RCC 7860 (cell line): ENCODE measurements at places on chromosomes 5 and 9.
A peak's percentile ranks its signal among the peaks of the same experiment; 100 is the strongest.

DNA sequence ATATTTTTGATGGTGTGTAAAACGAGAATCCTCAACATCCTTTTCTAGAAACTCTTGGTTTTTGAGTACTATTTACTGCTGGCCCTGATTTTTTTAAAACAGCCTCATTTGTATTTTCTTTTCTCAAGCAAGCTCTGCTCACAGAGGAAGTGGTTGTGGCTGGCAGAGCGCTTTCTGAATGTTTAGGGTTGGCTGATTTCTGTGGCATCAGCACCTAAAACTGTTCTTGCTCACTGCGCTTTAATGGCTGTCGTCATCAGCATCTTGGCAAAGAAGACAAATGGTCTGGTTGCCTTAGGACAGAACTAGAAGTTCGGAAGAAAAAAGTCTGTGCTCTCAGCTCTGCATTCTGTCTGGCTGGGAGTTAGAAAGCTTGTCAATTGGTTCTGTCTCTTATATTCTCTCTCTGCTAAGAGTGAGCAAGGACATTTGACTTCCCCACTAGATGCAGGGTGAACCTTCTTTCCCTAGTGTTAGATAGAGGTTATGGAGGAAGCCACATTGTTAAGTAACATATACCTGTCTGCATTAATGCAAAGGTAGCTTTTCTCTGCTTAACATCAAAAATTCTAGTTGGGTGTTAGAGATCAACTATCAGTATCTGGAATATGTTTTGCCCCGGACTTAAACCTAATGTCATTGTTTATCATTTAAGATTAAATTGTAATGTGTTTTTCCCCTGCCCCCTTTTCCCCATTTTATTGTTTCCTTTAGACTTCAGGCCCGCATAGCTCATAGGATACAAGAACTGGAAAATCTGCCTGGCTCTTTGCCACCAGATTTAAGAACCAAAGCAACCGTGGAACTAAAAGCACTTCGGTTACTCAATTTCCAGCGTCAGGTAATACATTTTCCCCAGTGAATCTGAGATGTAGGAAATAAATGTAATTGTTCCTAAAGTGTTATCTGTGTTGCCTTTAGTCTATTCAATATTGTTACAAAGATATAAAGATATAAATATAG, 39.0 kb downstream of the SMARCA2 start:
- peak; percentile 66 for DNase-seq

GRCh38 chr9:36030871-36031270, 5.8 kb upstream of the RECK start:
- no peak for DNase-seq

- DNase-seq = peak; percentile 46
Measured at GRCh38 chr5:23208959-23209431, 298.4 kb upstream of the PRDM9 start.

GRCh38 chr9:33659921-33660320, 135.4 kb upstream of the PRSS3 start:
- no peak for DNase-seq

- no peak for DNase-seq
Measured at GRCh38 chr5:84327591-84327990, 57.1 kb downstream of the EDIL3 start.

- DNase-seq = peak; percentile 36
Measured at GRCh38 chr9:22447618-22448305, 1.1 kb downstream of the DMRTA1 start.

GRCh38 chr9:16063241-16063591, 510.4 kb downstream of the CCDC171 start:
- DNase-seq = peak; percentile 26

DNA sequence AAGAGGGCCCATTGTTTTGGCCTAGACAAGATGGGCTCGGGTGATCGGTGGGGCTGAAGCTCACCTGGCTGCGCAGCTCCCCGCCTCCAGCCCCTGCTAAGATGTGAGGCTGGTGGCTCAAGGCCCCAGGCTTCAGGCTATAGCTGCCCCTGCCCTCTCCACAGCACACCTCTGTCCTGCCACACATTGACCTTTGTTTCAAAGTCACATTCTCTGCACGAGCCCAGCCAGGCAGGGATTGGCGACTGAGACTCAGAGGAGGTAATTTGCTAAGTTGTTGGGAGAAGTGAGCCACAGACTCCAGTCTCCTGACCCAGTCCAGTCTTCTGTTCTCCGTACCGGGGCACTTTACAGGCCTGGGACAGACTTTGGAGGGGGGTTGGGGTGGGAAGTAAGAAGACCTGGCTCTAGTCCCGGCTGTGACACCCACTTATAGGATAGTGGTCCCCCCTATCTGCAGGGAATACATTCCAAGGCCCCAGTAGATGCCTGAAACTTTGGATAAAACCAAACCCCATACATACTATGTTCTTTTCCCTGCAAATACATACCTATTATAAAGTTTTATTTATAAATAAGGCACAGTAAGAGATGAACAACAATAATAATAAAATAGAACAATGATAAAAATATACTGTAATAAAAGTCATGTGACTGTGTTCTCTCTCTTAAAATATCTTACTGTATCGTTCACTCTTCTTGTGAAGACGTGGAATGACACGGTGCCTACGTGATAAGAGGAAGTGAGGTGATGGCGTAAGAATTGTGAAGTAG, 13.3 kb downstream of the PDGFRB start:
- no peak for DNase-seq

- no peak for DNase-seq
Measured at GRCh38 chr9:107631788-107632187, 142.2 kb upstream of the KLF4 start.

DNA sequence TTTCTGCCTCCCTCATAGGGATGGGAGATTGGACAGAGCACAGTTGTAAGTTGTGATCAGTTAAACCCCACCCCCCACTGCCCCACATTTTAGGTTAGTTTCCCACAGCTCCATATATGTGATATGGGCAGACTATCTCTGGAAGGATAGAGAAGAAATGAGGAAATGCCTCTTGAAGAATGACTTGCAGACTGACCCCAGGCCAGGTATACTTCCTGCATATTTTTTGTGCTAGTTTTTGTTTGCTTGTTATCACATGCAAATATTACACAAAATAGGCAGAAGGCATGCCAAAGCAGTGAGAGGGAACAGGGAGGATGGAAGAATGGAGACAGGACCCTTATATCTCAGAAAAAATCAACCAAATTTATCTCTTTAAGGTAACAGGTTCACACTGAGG, 10.1 kb upstream of the GLRX start:
- DNase-seq = no peak

DNA sequence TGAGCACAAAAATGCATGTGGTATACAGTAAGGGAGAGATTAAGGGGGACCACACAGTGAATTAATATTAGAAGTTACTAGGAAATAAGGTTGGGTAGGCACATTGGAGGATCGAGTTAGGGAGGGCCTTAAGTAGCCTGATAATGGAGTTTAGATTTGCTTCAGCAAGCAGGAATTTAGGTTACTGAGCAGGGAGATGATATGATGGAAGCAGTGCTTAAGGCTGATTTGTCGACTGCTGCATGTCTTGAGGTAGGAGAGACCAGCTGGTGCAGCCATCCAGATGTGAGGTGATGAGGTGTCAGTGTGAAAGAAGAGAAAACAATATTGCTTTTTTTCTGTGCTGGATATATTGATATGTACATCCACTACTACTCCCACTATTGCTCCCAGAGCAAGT, 55.2 kb upstream of the ACTBL2 start:
- DNase-seq = no peak
